Cardiac septum (tissue), 1 donor: ENCODE measurements at places on chromosomes 11 and 22. TPM values are rescaled to one million over a fixed set of nuclear protein-coding genes. Genes with fewer than 3 reads are reported as not detected.

Gene PGA4
- not detected for total RNA-seq

Gene PLA2G3
- not detected for total RNA-seq

Gene CASP5
- total RNA-seq = not detected

Gene SOX6
- 34.6 TPM for total RNA-seq

Gene MYO7A
- 3.0 TPM for total RNA-seq

Gene OSBP2
- total RNA-seq = 8.9 TPM

Gene PATE4
- total RNA-seq = not detected

Gene POTEH
- not detected for total RNA-seq

Gene ROM1
- 6.0 TPM for total RNA-seq

Gene APOC3
- total RNA-seq = not detected

Gene MMP20
- not detected for total RNA-seq

Gene MMP8
- 0.94 TPM for total RNA-seq

Gene NCAM1
- 472 TPM for total RNA-seq

Gene NCF4
- total RNA-seq = 6.1 TPM

Gene SSH3
- total RNA-seq = 22.3 TPM

Gene EHF
- 0.08 TPM for total RNA-seq

Gene MS4A7
- total RNA-seq = 8.2 TPM

Gene DCHS1
- total RNA-seq = 9.2 TPM

Gene GPR83
- not detected for total RNA-seq

Gene ESAM
- total RNA-seq = 50.2 TPM

Gene USP35
- total RNA-seq = 8.9 TPM

Gene DRAP1
- total RNA-seq = 113 TPM

Gene YPEL4
- total RNA-seq = 0.59 TPM

Gene APOBEC3H
- not detected for total RNA-seq

Gene SLCO2B1
- total RNA-seq = 14.3 TPM

Gene OR5AS1
- total RNA-seq = not detected

Gene CDKN1C
- 11.5 TPM for total RNA-seq

Gene ANO3
- not detected for total RNA-seq

Gene ABTB2
- 27.9 TPM for total RNA-seq

Gene SCGB1A1
- not detected for total RNA-seq

Gene UPK3A
- total RNA-seq = 0.40 TPM

Gene DEUP1
- not detected for total RNA-seq

Gene A4GALT
- 97.7 TPM for total RNA-seq

Gene PATE3
- not detected for total RNA-seq

Gene KBTBD3
- 7.2 TPM for total RNA-seq

Gene PANX3
- not detected for total RNA-seq

Gene CD6
- total RNA-seq = 0.86 TPM

Gene DLG2
- total RNA-seq = 9.9 TPM

Gene MAJIN
- total RNA-seq = not detected

Gene XRCC6
- total RNA-seq = 155 TPM

Gene PTPN5
- 3.8 TPM for total RNA-seq

Gene B4GAT1
- 31.6 TPM for total RNA-seq

Gene GAL
- total RNA-seq = 0.30 TPM

Gene LRRN4CL
- total RNA-seq = 2.9 TPM

Gene CDC42EP2
- total RNA-seq = 3.6 TPM

Gene HSPB2
- 59.9 TPM for total RNA-seq

Gene F2
- total RNA-seq = not detected

Gene OR6T1
- not detected for total RNA-seq

Gene OR5B21
- not detected for total RNA-seq

Gene AMOTL1
- total RNA-seq = 60.1 TPM

Gene MIOX
- total RNA-seq = not detected

Gene DKK3
- total RNA-seq = 980 TPM

Gene TTC36
- 0.62 TPM for total RNA-seq

Gene UBASH3B
- total RNA-seq = 4.2 TPM

Gene GGTLC2
- not detected for total RNA-seq
